ENCODE measurements at places on chromosomes 16 and 17.

DNA sequence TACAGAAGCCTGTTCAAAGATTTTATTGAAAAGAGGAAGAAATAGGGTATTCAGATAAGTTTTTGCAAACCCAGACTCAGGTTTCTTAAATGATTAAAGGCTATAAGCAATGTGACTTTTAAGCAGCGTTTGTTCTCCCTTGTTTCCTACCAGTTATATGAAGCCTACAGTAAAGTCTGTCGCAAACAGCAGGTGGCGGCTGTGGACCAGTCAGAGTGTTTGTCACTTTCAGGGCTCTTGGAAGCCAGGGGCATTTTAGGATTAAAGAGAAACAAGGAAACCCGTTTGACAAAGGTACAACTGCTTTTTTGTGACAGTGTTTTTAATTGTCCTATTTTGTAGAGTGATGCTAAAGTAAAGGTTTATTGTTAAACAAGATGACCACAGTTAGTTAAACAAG lies 7.7 kb upstream of the RARA start:
- DNase-seq = no peak

DNA sequence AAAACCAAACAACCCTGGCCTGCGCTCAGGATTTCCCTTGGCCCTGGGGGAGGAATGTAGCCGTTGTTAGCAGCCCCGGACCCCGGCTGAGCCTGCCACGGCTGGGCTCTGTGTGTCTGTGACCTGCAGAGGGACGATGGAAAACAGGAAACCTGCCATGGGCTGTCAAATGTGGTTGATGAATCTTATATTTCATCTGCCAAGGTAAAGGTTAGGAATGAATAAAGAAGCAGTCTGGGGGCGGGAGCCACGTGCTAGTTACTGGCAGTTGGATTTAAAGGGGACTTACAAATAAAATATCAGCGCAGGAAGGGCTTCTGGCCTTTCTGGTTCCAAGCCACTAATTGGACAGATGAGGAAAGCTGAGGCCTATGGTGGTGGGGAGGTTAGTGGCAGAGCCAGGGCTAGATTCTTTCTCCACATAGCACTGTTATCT lies at the start of gene KRT23:
Gene KRT23, minus strand, starts transcription at position 263 of the 436 bp plus-strand sequence. CDS start 1,043 bp downstream, outside the sequence.
- no peak for DNase-seq

DNA sequence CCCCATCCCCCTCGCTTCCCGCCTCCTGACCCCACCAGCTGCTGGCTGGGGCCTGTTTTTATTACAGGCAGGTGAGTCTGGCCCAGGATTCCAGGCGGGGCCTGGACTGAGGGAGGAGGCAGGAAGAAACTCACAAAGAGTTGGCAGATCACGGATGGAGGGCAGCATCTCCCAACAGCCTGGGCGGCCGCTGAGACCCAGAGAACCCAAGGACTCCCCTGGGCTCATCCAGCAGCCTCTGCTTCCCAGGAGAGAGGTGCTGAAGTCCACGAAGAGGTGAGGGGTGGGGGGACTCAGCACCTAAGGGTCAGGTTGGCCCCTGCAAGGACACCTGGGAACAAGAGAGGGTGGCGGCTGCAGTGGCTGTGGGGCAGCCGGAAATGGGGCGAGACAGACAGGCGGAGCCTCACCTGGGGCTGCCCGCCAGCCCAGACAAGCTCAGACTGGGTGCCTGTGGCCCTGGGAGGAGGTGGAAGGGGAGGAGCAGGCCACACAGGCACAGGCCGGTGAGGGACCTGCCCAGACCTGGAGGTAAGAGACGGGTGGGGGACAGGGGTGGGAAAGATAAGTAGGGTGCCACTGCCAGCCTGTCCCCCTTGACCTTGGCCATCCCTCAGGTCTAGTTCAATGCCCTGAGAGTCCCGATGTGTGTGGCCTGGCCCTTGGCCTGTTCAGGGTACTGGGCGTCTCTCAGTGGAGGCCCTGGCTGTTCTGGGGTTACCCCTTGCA lies 8.7 kb upstream of the ADGRG1 start:
- no peak for DNase-seq

DNA sequence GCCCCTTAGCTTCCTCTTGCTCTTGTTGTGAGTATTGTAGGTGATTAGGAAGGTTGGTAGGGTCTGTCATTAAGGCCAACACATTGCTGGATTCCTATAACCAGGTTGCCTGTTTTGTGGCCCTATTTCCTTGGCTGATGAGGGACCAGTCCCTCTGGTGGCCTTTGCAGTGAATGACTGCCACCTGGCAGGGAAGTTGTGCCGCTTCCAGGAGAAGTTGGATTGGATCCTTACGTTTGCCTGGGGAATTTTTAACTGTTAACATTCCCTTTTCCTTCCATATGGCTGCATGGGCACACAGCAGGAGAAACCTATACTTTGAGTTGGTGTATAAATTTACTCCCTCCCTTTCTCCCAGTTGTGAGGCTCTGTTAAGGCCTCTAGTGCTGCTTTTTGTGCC lies 32.4 kb downstream of the LCMT1 start:
- no peak for DNase-seq

- peak; percentile 51 for DNase-seq
Measured at GRCh38 chr17:82228278-82228841, 482 bp upstream of the SLC16A3 start.

GRCh38 chr16:19689342-19689741 lies 28.7 kb downstream of the KNOP1 start:
- no peak for DNase-seq

DNA sequence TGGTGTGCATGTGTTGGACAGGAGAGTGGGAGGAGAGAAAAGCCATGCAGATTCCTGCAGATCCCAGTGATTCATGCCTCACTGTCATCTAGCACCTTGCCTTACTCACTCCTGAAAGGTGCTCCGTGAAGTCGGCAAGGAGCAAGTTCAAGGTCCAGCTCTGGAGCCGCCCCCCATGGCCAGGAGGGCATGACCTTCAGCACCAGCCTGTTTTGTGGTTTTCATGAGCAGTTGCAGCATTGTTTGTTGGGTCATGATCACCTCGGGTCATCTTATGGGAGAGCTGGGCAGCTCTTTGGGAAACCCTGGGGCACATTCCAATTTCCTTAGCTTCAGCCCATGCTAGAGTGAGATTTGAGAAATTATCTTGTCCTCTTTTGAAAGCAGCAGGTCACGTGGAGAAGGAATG lies 137.5 kb upstream of the IRX3 start:
- DNase-seq = no peak

GRCh38 chr16:57518922-57519321 lies 17.4 kb downstream of the CCDC102A start:
- DNase-seq = no peak

- no peak for DNase-seq
Measured at GRCh38 chr16:4314532-4315185, 1.2 kb upstream of the GLIS2 start.

DNA sequence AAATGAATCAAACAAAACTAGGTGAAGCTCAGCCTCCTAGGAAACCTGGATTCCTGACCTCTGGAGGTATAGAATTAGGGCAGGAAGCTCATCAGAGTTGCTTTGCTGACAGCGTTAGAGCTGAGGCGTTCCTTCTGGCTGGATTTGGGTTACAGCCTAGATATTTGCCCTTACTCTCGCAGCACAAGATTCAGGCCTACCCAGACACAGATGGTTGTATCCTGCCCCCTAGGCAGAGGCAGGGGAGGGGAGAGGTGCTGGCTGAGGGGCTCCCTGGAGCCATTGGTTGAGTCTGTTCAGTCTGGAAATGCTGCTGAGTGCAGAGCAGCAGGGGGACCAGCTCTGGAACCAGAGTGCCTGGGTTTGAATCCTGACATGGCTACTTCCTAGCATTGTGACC lies 78.4 kb downstream of the MPRIP start:
- no peak for DNase-seq

DNA sequence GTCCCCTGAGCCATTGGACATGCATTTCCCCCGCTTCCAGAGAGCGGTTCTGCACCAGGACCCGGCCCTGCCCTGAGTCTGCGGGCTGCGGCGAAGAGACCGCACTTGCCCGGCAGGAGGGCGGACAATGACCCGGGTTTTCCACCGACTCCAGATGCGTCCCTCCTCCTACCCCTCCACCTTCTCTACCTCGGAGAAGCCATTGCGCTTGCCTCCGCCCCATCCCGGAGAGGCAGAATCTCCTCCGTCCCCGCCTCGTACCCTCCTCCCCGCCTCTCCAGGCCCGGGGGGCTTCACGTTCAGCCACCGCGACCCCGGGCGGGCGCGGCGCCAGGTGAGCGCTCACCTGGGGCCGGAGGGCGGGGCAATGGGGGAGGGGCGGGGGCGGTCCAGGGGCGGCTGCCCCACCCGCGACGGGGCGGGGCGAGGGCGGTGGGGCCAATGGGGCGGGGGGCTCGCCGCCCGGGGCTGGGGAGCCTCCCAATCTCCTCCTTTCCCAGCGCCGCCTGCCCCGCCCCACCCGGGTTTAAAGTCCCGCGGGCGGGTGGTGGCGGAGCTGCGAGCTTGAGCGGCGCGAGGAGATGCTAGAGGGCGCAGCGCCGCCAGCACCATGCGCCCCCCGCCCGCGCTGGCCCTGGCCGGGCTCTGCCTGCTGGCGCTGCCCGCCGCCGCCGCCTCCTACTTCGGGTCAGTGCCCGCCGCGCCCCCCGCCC lies at the start of gene WNT9B:
Gene WNT9B, plus strand, starts transcription at position 555 of the 713 bp plus-strand sequence. Its CDS starts 56 bp downstream, at position 611.
- peak; percentile 16 for DNase-seq

DNA sequence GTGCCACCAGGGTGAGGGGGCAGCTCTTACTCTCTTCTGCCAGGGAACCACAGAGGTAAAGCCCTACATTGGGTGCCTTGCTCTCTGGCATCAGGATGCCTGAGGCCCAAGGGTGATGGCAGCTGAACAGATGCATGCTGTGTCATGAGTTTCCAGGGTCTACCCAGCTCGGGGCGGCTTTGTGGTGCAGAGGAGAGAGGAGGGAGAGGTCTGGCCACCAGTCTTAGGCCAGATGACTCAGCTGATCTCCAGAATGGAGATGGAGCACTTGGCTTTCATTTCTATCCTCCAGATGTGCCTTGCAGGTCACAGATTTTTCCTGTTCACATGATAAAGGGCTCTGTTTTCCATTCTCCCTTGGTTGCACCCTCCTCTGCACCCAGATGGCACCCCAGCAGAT lies 23.6 kb upstream of the USP22 start:
- no peak for DNase-seq

GRCh38 chr16:67105246-67105645 lies 4.5 kb upstream of the PHAF1 start:
- no peak for DNase-seq

- DNase-seq = no peak
Measured at GRCh38 chr17:3773511-3773910, 27.5 kb downstream of the ITGAE start.

GRCh38 chr16:31224092-31224955 lies 7.4 kb upstream of the PYDC1 start:
- DNase-seq = no peak

- no peak for DNase-seq
Measured at GRCh38 chr17:21301593-21302550, 17.4 kb downstream of the MAP2K3 start.

DNA sequence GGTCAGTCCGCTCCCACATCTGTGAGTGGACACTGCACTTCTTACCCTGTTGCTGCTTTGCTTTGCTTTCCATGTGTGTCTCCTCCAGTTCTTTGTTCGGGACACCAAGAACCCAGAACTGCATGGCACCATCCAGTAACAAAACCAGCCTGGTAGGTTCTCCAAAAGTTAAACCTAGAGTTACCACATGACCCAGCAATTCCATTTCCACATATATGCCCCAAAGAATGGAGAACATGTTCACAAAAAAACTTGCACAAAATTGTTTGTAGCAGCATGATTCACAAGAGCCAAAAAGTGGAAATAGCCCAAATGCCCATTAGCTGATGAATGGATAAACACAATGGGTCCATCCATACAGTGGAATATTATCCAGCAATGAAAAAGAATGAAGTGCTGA lies 10.3 kb upstream of the CCL22 start:
- no peak for DNase-seq

GRCh38 chr17:57953219-57953618 lies 2.0 kb downstream of the CUEDC1 start:
- no peak for DNase-seq

GRCh38 chr17:82863383-82863940 lies 23.6 kb upstream of the ZNF750 start:
- no peak for DNase-seq

DNA sequence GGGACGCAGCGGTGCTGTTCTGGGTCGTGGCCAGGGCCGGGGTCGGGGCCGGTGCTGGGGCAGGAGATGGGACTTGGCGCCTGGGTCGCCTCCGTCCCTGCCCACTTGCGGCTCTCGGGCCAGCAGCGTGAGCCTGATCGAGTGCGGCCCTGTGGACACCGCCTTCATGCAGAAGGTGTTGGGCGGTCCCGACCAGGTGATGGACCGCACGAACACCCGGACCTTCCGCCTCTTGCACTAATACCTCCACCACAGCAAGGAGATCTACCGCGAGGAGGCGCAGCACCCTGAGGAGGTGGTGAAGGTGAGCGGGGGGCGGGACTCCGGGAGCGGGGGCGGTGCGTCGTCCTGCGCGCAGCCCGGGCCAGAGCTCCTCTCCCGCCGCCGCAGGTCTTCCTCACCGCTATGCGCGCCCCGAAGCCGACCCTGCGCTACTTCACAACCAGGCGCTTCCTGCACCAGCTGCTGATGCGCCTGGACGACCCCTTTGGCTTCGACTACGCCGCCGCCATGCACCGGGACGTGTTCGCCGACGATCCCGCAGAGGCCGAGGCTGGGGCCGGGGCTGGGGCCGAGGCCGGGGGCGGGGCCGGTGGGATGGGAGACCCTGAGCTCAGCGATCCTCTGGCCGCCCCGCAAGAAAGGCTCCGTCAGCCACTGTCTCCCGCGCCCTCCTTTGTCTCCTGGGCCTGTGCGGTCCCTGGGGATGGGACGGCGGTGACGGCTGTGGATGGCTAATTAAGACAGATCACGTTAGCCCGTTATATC lies 4.5 kb upstream of the HSD17B1 start:
- DNase-seq = peak; percentile 80

DNA sequence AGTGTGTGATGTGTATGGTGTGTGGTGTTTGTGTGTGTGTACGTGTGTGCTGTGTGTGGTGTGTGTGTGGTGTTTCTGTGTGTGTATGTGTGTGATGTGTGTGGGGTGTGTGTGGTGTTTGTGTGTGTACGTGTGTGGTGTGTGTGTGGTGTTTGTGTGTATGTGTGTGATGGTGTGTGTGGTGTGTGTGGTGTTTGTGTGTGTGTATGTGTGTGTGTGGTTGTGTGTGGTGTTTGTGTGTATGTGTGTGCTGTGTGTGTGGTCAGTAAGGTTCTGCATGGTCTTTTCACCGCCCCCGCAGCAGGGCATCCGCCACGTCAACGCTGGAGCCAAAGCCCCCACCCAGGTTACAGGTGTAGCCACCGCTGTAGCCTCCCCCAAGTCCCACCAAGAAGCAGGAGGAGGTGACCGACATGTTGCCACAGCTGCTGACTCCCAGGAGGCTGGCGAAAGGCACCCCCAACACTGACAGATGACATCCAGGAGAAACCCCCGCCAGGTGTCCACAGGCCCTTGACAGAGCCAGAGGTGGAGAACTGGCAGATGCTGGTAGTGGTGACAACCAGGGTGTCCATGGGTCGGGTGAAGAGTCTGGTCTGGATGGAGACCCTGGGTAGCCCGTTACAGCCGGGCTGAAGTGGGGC lies 9.3 kb upstream of the KRT17 start:
- no peak for DNase-seq

- peak; percentile 34 for DNase-seq
Measured at GRCh38 chr17:44655983-44656710, at the start of gene MEIOC. Gene MEIOC (plus strand): TSS chr17:44656468. CDS start chr17:44656614, 146 bp downstream.

Data from stimulated activated CD4-positive, alpha-beta T cell treated with anti-CD3 and anti-CD28 coated beads, Interleukin-12 subunit alpha, Interleukin-12 subunit beta, amount 100 ng/mL, for 4 hours (primary cell).